ELF-1 (cell line): ENCODE measurements at places on chromosomes 7 and 10.

GRCh38 chr7:156195276-156195675 lies 383.0 kb upstream of the SHH start:
- DNase-seq, result no peak

- DNase-seq, result no peak
These were observed 8.4 kb upstream of the LYZL2 start for GRCh38 chr10:30637881-30638467.

DNA sequence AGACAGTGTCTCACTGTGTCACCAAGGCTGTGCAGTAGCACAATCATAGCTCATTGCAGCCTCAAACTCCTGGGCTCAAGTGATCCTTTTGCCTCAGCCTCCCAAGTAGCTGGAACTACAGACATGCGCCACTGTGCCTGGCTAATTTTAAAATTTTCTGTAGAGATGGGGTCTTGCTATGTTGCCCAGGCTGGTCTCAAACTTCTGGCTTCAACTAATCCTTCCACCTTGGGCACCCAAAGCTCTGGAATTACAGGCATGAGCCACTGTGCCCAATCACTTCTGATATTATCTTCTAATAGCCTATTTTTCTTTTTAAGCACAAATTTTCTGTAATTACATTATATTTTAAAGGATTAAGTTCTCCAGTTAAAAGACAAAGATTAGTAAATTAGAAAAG lies 42.6 kb upstream of the ZC3HAV1 start:
- no peak for DNase-seq

- DNase-seq, result no peak
These were observed 36.3 kb downstream of the SCART1 start for GRCh38 chr10:133489816-133490588.

DNA sequence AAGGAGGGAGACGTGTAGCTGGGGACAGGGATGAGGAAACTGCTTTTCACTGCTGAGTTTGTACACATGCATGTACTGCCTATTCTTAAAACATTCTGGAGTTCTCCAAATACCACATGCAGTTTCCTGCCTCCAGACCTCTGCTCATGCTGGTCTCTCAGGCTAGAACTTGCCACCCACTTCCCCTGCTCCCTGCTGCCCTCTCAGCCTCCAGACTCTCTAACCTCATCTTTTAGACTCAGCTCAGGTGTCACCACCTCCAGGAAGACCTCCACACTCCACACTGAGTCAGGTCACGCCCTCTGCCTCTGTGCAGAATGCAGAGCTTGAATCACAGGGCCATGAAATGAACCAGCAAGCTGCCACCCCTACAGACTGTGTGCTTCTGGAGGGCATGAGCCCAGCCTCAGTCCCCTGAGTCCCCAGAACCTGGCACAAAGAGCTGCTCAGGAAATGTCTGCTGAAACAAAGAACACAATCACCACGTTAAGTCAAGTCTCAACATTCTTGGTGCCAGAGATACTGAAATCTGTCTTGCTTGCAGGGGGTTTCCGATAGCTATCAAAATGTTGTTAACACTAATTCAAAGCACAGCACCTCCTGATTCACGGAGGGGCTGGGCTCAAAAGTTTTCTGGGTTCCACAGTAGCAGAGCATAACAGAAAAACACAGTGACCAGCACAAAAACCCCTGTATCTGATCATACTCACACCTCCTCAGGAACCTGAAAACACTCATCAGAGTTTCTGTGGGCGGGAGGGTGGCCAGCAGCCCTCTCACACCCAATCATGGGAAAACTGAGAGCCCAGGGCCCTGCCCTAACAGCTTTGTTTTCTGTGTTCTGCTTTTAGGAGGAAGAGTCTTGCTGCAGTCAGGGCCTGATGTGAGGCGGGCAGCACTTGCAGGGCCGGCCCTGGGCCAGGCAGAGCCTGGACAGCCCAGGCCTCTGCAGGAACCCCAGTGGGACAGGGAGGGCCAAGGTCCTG lies 21.1 kb downstream of the FAM53B start:
- DNase-seq, result no peak

GRCh38 chr10:103708627-103709288 lies 146.6 kb downstream of the SH3PXD2A start:
- no peak for DNase-seq

DNA sequence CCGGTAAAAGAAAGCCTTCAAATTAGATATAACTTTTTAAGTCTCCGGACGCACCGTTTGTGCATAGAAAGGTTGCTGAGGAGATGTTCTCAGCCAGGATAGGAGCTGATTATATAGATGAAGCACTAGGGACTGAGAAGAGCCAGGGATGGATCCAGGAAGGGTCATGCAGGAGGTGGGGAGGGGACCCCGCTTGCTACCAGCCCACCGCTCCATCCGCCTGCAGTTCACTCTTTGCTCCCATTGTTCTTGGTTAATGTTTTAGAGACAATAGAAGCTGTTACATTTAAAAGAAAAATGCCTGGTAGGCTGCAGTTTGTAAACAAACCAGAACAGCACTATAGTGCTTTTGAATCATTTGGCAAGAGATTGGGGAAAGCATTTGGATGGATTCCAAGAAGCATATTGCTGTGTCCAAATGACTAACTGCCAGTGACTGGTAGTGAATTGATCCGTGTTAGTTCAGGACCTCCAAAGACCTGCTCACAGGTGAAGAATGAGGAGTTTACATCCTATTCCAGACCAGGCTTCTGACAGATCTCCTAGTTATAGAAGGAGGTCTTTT lies 175.9 kb upstream of the TAC1 start:
- no peak for DNase-seq

- no peak for DNase-seq
These were observed 384.5 kb upstream of the PRKCQ start for GRCh38 chr10:6964543-6964942.

DNA sequence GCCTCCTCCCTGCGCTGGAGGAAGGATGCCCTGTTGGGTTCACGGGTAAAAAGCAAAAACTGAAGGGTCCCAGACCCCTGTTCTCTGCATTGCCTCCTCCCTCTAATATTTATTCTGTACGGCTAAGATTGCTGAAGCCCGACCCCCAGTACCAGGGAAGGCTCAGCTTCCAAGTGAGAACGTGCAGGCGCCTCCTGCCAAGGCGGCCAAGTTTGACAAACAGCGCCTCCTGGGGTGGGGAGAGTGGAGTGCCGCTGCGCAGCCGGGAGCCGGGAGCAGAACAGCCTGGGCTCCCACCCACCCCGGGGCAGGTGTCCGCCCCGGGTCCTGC lies 4.7 kb upstream of the EBF3 start:
- peak; percentile 89 for DNase-seq

DNA sequence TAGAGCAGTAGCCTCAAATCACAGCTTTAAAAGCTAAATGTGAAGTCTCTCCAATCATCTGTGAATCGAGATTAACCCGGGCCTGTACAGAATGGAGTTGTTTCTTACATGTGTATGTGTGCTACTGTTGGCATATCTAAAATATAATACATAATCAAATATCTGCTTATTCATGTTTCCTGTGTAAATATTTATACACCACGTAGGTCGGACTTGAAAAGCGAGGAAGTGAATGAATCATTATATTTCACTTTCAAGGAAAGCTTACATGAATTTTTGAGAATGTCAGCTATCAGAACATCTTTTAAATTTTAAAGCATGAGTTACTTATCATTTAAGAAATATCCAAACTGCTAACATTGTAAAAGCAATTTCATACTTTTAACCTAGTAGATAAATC lies 233.3 kb downstream of the SLC25A13 start:
- no peak for DNase-seq

GRCh38 chr10:101095550-101096213 lies 33.9 kb downstream of the KAZALD1 start:
- peak; percentile 99 for DNase-seq

DNA sequence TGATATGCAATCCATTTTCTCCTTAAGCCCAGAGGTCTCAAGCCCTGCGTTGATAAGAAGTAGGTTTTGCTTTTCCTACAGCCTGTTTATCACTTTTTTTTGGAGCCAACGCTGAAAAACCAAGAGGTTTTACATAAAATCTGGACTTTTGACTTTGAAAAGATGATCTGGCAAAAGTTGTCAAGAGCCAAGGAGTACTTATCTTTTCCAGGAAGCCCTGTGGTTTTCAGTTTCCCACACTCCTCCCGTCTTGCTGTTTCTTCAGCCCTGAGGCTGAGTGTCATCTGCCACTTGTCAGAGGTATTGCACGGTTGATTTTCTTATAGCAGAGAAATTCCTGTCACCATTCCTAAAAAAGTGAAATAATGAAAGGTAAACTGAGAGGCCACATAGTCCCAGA lies 108.7 kb downstream of the TYW1 start:
- no peak for DNase-seq

- DNase-seq, result no peak
These were observed 2.2 kb downstream of the SMARCD3 start for GRCh38 chr7:151246102-151246850.

- no peak for DNase-seq
These were observed 122.5 kb upstream of the SAMD8 start for GRCh38 chr10:74988832-74989561.

- DNase-seq, result no peak
These were observed 55.4 kb upstream of the MXI1 start for GRCh38 chr10:110151971-110152370.

GRCh38 chr7:18906901-18907300 lies 210.5 kb downstream of the TWIST1 start:
- no peak for DNase-seq

GRCh38 chr10:4061441-4061951 lies 276.5 kb upstream of the KLF6 start:
- no peak for DNase-seq

DNA sequence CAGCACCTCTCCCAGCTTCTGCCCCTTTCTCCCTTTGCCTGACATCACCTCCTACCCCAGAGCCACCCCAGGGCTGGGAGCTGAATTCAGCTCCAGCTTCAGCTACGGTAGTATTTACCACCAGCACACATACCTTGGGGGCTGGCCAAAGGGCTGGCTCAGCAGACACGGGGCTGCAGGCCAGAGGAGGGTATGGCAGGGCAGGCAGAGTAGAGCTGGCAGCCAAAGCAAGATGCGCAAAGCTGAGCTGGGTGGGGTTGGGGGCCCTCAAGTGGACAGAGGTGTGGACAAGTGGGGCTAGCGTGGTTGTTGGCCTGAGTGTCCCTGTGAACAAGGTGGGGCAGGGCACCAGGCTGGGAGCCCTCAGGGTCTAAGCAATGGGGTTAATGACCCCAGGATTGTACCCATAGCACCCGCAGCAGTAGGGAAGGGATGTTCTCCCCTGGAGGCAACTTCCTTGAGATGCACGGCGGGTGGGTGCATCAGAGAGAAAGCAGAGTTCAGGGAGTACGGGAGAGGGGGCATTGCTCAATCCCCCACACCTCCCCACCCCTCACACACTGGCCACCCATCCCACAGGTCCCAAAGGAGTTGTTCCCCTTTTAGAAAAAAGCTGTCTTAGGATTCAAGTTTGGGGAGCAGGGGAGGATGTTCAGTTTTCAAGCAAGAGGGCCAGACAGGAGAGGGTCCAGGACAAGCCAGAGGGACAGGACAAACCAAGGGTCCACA lies 8.0 kb downstream of the VSIR start:
- no peak for DNase-seq

DNA sequence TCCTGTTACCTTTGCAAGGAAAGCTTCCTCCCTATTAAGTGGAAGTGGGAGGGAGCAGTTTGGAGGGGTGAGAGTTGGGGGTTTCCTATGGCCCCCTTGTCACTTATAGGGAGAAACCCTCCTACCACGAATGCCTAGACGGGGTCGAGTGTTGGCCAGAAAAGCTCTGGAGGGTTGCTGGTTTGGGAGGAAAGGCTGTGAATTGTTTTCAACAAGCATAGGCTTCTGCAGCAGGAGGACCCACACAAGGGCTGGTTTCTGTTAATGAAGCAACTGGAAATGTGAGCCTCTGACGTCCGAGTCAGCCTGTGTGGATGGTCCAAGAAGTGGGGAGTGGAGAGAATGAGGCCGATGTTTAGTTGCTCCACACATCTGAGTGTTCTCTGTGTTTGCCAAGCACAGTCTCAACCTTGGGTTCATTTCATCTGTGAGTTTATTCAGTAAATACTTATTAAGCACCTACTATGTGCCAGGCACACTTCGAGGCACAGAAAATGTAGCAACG lies 37.3 kb upstream of the LEP start:
- DNase-seq, result no peak

DNA sequence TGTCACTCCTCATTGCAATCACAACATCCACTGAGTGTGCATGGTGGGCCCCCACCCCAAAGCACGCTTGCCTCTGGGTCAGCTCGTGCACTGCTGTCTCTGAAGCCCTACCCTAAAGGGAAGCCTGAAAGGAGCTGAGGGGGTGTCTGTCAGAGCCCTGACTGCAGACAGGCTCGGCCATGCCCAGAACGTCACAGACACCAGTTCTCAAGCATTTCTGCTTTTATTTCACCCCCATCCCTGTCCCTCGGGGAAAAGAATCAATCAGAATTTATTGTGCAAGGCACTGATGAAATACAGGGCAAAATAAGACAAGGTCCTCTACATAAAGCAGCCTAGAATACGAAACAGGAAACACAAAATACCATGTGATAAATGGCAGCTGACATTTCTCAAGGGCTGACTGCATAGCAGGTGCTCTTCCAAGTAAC lies 231.8 kb downstream of the WDR37 start:
- no peak for DNase-seq

DNA sequence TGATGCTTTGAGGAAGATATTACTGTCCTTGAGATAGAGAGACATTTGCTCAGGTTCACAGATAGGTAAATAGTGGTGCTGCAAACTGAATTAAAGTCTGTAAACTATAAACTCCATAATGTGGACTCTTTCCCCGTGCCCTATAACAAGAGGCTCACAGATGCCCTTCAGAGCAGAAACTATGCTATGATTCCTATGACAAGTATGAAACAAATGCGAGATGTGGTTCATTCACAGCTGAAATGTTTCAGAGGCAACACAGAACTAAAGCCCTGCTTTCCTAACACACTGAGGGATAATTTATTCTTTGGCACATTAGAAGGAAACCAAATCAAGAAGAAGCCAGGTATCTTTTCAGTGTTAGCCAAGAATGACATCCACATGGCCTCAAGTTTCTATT lies 13.4 kb downstream of the CHUK start:
- no peak for DNase-seq

DNA sequence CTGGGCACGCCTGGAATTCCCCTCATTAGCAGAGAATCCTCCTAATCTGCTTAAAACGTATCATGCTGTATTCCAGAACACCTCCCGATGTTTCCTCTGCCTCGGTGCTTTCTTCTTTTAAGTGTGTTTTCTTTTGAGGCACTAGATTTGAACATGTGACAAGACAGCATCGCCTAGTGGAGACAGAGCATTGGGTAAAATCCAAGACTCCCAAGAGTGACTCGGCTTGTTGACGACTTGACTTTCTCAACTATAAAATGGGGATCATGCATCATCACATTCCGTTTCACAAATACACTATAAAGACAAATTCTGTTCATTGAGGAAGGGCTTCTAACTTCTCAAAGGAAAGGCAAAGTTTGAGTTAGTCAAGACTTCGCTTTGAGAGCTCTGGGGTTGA lies 105.6 kb upstream of the RNF32 start:
- no peak for DNase-seq
